Left ventricle myocardium inferior (tissue), 1 donor: ENCODE measurements at places on chromosomes 11 and 22. TPM values are rescaled to one million over a fixed set of nuclear protein-coding genes. Genes with fewer than 3 reads are reported as not detected.

IGSF9B gene
- total RNA-seq: 44.1 TPM

RASL10A gene
- total RNA-seq: 1.4 TPM

CHRM1 gene
- not detected for total RNA-seq

UPK2 gene
- not detected for total RNA-seq

GRIA4 gene
- not detected for total RNA-seq

UPK3A gene
- not detected for total RNA-seq

MS4A8 gene
- total RNA-seq: not detected

KDM4E gene
- not detected for total RNA-seq

MAP6 gene
- 5.7 TPM for total RNA-seq

DNA sequence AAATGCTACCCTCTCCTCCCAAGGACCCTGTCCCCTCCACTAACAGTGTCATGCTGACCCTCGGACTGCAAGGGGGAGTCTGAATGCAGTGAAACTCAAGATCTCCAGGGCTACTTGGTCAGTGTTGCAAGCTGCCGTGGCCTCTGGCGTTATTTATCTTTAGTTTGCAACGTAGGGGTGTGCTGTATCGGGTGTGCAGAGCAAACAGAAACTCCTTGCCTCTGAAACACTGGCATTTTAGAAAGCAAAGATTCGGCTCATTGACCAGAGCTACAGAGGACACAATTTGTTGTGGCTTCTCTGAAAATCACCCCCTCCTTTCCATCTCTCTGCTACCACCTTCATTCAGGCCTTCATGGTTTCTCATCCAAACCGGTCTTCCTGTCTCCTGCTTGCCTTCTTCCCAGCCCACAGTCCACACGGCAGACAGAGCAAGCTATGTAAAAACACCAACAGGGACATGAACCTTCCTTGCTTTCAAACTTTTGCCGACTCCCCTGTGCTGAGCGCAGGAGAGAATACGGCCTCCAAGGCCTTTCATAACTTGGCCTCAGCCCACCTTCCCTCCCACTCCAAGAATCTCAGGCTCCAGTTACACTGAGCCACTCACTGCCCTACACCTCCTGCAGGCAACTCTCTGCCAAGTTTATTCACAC is 14.9 kb downstream of the FZD4 start:
- peak; percentile 55 for DNase-seq
- H3K4me3 ChIP-seq: peak overlapping the region; percentile 52
- no peaks in the 10 kb centered on the region for H3K27me3 ChIP-seq
- H3K27ac ChIP-seq: peak overlapping the region; percentile 90
- H3K36me3 ChIP-seq: peaks cover 16% of the 10 kb centered on the region
- H3K4me1 ChIP-seq: peaks cover 77% of the 10 kb centered on the region

- no peak overlapping the region for H3K4me3 ChIP-seq
- no peak overlapping the region for H3K27ac ChIP-seq
- peaks cover 69% of the 10 kb centered on the region for H3K27me3 ChIP-seq
- no peaks in the 10 kb centered on the region for H3K36me3 ChIP-seq
These were observed 128.8 kb downstream of the KIRREL3 start for GRCh38 chr11:126871792-126872191.

DNA sequence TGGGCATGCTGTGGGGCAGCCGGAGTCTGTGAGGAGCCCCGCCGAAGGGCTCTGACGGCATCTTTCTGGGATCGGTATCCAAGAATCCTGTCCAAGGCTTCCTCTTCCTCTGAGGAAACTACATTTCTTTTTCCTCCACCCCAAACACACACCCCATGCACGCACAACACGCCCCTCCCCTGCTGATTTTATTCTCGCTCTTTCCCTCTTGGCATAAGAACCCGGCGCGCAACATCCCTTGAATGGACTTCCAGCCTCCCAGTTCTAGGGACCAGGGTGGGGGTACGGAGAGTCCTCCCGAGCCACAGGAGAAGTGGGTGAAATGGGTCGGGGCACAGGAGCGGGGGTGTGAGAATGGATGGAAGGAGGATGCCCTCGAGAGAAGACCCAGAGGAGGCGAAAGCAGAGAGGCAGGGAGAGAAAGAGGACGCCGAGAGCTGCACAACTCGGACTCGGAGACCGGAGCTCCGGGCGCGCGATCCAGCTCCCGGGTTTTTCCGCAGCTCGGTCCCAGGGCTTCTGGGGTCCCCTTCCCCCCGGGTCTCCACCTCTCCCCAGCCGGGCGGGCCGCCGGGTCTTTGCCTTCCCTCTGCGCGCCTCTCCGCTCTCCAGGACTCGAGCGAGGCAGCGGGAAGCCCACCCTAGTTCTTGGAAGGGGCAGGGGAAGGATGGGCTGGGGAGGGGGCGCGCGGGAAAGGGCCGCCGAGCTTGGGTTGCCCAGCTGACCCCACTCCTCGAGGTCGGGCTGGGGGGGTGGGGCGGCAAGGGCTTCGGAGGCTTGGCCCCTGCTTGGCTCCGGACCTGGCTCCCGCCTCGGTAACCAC is 1.5 kb upstream of the LARGE1 start:
- no peaks in the 10 kb centered on the region for H3K36me3 ChIP-seq
- H3K4me3 ChIP-seq: peak overlapping the region; percentile 89
- H3K27me3 ChIP-seq: no peaks in the 10 kb centered on the region
- H3K27ac ChIP-seq: peak overlapping the region; percentile 92
- peaks cover 59% of the 10 kb centered on the region for H3K4me1 ChIP-seq

GRCh38 chr11:103794262-103794661 is 242.2 kb upstream of the DDI1 start:
- H3K36me3 ChIP-seq: no peaks in the 10 kb centered on the region
- H3K27ac ChIP-seq: peak overlapping the region; percentile 61
- no peak for DNase-seq
- H3K4me3 ChIP-seq: no peak overlapping the region
- H3K4me1 ChIP-seq: no peaks in the 10 kb centered on the region

- peaks cover 23% of the 10 kb centered on the region for H3K36me3 ChIP-seq
- no peak overlapping the region for H3K27ac ChIP-seq
- H3K27me3 ChIP-seq: no peaks in the 10 kb centered on the region
- H3K4me3 ChIP-seq: no peak overlapping the region
- H3K4me1 ChIP-seq: peaks cover 6% of the 10 kb centered on the region
These were observed 29.5 kb downstream of the KREMEN1 start for GRCh38 chr22:29102300-29102699.

- peaks cover 41% of the 10 kb centered on the region for H3K27me3 ChIP-seq
- H3K36me3 ChIP-seq: no peaks in the 10 kb centered on the region
- H3K4me1 ChIP-seq: no peaks in the 10 kb centered on the region
- no peak overlapping the region for H3K27ac ChIP-seq
These were observed 18.1 kb downstream of the GAB4 start for GRCh38 chr22:16989915-16990314.

- no peak overlapping the region for H3K4me3 ChIP-seq
- H3K4me1 ChIP-seq: no peaks in the 10 kb centered on the region
- no peak for DNase-seq
- no peak overlapping the region for H3K27ac ChIP-seq
- no peaks in the 10 kb centered on the region for H3K36me3 ChIP-seq
- no peaks in the 10 kb centered on the region for H3K27me3 ChIP-seq
These were observed 93.8 kb upstream of the LRRC55 start for GRCh38 chr11:57087991-57088390.

DNA sequence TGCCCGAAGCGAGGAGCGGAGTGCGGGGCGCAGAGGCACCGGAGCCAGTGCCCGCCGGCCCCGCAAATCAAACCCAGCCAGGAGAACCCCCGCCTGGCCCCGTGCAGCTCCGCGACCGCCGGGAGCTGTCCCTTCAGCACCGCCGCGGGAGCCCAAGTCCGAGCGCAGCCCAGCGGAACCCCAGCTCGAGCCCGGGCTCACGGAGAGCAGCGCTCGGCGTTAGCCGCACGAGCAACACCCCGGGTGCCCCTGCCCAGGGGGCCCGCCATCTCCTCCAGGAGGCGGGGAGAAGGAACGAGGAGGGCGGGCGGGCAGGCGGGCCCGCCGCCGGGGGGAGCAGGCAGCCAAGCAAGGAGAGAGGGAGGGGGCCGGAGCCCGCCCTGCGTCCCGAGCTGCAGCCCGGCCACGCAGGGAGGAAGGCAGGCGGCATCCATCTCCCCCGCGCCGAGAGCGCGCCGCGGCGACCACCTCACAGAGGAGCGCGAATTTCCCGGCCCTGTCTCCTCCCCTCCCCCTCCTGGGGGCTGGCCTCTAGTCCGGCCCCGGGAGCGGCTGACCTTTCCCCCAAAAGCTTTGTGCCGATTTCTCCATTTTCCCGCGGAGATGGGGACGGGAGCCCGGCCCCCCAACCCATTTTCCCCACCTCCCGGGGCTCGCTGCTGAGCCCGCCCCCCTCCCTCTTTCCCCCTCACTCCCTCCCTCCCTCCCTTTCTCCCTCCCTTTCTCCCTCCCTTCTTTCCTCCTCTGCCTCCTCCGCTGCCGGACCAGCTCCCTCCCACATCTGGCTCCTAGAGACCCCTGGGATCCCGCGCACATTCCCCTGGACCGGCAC is 621 bp downstream of the KCNC1 start:
- no peak overlapping the region for H3K27ac ChIP-seq
- peak; percentile 66 for DNase-seq
- H3K4me1 ChIP-seq: peaks cover 21% of the 10 kb centered on the region
- no peaks in the 10 kb centered on the region for H3K36me3 ChIP-seq
- peaks cover 92% of the 10 kb centered on the region for H3K27me3 ChIP-seq

DNA sequence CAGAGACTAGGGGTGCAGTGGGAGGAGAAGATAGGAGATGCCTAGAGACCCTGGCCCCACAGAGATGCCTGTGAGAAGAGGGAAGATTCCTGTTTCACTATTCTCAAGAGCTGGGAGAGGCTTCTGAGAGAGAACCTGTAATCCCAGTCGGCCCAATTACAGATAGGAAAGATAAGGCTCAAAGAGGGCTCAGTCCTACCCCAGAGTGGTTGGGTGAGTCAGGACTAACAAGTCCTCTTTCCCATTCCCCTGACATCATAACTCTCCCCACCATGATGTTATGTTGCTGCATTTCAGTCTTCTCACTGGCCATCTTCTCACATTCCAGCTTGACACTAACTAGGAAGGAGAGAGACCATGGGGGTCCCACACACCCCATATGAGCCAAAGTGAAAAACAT is 17.9 kb downstream of the ARHGEF12 start:
- peaks cover 94% of the 10 kb centered on the region for H3K4me1 ChIP-seq
- H3K27ac ChIP-seq: peak overlapping the region; percentile 28
- H3K36me3 ChIP-seq: no peaks in the 10 kb centered on the region
- no peak overlapping the region for H3K4me3 ChIP-seq

DNA sequence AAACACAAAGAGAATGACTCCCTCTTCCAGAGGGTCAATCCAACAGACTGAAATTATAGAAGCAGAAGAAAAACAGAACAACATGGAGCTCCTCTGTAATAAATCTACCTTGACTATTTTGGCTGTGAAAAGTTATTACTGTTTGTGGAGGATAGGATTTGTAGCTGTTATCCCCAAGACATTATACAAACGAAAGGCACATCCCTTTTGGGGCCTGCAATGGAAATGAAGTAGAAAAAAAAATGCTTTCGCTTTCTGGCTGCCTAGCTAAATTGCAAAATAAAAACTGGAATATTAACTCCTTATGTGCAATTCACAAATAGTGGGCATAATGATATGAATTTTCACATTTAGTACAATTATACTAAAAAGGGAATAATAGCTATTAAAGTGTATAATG is 123.8 kb upstream of the CCDC179 start:
- H3K4me3 ChIP-seq: no peak overlapping the region
- H3K4me1 ChIP-seq: no peaks in the 10 kb centered on the region
- H3K36me3 ChIP-seq: no peaks in the 10 kb centered on the region
- DNase-seq: no peak

DNA sequence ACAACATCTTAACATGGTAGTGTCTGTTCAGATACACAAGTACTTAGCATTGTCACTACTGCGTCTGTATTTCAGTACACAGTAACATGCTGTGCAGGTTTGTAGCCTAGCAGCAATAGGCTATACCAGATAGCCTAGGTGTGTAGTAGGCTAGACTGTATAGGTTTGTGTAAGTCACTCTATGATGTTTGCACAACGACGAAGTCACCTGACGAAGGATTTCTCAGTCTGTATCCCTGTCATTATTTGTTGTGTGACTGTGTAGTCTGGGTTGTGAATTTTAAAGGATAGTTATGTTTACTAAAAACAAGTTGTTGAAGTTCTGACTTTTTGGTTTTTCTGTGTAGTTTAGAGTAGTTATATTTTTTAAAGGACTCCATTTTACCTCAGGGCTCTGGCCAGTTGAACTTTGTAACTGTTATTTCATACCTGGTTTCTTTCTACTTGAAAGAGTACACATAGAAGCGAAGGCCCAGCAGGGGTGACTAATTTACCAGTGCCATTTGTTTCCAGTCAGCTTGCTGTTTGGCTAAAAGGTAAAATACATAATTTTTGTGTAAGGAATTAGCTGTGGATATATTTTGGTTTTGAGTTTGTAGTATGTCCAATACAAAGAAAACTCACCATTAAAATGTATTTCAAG is 72.3 kb downstream of the PPP6R3 start:
- H3K27me3 ChIP-seq: no peaks in the 10 kb centered on the region
- H3K4me1 ChIP-seq: peaks cover 89% of the 10 kb centered on the region
- H3K36me3 ChIP-seq: peaks cover 7% of the 10 kb centered on the region

- no peaks in the 10 kb centered on the region for H3K36me3 ChIP-seq
- no peak overlapping the region for H3K27ac ChIP-seq
- H3K4me3 ChIP-seq: no peak overlapping the region
- H3K4me1 ChIP-seq: no peaks in the 10 kb centered on the region
- no peak for DNase-seq
These were observed 696.5 kb upstream of the CHORDC1 start for GRCh38 chr11:90919332-90919731.

GRCh38 chr11:44877571-44878497 is 72.8 kb downstream of the TP53I11 start:
- H3K4me3 ChIP-seq: no peak overlapping the region
- no peaks in the 10 kb centered on the region for H3K27me3 ChIP-seq
- DNase-seq: no peak
- H3K4me1 ChIP-seq: peaks cover 27% of the 10 kb centered on the region

- no peaks in the 10 kb centered on the region for H3K27me3 ChIP-seq
- peaks cover 79% of the 10 kb centered on the region for H3K4me1 ChIP-seq
- no peaks in the 10 kb centered on the region for H3K36me3 ChIP-seq
- peak; percentile 61 for DNase-seq
- H3K4me3 ChIP-seq: peak overlapping the region; percentile 70
These were observed 949 bp downstream of the MMP11 start for GRCh38 chr22:23773483-23774113.

- H3K4me1 ChIP-seq: no peaks in the 10 kb centered on the region
- H3K27ac ChIP-seq: peak overlapping the region; percentile 38
- H3K4me3 ChIP-seq: no peak overlapping the region
- H3K36me3 ChIP-seq: no peaks in the 10 kb centered on the region
- H3K27me3 ChIP-seq: peaks cover 10% of the 10 kb centered on the region
These were observed 46.3 kb downstream of the ANO1 start for GRCh38 chr11:70124321-70125000.

DNA sequence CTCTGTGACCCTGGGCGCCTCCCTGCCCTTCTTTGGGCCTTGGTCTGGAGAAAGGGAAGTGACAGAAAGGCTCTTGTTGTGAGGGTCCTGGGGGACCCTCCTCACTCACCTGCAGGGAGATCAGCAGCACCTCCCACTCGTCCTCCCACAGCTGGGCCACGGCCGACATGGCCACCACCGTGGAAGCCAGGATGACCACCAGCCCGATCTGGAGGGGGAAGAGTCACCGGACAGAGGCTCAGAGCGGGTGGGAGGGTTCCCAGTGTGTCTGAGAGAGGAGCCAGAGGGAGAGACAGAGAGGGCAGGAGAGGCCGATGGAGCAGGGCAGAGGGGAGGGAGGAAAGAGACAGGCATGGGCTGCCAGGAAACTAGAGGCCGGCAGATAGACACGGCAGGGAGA is 16.8 kb upstream of the KLHL35 start:
- no peaks in the 10 kb centered on the region for H3K4me1 ChIP-seq
- H3K4me3 ChIP-seq: no peak overlapping the region
- no peak overlapping the region for H3K27ac ChIP-seq
- no peak for DNase-seq
- H3K36me3 ChIP-seq: no peaks in the 10 kb centered on the region

GRCh38 chr11:87803748-87804147 is 371.5 kb downstream of the RAB38 start:
- no peak for DNase-seq
- no peak overlapping the region for H3K27ac ChIP-seq
- H3K27me3 ChIP-seq: no peaks in the 10 kb centered on the region
- no peaks in the 10 kb centered on the region for H3K36me3 ChIP-seq
- H3K4me1 ChIP-seq: no peaks in the 10 kb centered on the region
